Activated T-helper 1 cell treated with Interleukin-2 at 50 U/mL for 16 hours (primary cell): ENCODE measurements at places on chromosomes 12 and 14.

DNA sequence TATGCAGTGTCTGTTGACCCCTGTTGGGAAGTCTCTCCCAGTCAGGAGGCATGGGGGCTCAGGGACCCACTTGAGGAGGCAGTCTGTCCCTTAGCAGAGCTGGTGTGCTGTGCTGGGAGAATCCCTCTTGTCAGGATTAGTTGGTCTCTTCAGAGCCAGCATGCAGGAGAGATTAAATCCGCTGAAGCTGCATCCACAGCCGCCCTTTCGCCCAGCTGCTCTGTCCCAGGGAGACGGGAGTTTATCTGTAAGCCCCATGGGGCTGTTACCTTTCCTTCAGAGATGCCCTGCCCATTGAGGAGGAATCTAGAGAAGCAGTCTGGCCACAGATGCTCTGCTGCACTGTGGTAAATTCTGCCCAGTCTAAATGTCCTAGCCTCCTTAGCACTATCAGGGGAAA, 13.1 kb upstream of the KLRC1 start:
- no peak for DNase-seq

DNA sequence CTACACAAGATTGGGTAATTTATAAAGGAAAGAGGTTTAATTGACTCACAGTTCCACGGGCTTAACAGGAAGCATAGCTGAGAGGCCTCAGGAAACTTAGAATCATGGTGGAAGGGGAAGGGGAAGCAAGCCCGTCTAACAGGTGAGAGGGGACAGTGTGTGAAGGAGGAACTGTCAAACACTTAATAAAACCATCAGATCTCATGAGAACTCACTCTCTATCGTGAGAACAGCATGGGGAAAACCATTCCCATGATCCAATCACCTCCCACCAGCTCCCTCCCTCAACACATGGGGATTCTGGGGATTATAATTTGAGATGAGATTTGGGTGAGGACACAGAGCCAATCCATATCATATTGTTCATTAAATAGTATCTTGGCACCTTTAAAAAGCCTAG, 56.1 kb downstream of the EPS8 start:
- DNase-seq = no peak

DNA sequence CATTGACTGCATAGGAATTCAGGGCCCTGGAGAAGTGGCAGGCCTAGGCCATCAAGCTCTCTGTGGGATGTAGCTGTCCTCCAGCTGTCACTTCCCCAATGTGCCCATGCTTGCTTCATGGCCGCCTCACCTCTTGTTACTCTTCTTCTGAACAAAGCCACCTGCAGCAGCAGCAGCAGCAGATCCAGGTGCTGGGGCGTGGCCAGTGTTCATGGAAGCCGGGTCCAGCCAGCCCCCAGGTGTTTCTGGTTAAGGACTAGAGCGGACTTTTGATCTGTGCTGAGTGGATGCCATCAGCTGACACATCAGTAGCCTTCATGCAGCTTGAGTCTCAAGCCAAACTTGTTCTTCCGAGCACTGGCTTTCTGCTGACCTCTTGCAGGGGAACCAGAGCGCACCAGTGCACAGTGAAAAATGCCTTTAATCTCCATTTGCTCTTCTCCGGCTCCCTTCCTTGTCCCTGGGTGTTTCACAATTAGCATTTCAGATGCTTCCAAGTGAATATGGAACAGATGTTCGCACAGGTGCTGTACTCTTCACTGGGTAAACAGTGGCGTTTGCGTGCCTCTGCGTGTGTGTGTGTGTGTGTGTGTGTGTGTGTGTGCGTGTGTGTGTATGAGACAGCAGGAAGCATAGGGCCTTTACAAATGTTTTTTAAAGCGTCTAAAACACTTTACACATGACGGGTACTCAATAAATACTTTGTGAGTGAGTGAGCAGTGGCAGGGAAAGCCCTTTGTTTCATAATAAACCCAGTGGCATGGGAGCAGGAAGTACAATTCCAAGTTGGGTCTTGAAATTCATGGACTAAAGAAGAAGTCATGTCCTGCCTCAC, 20.1 kb downstream of the TPCN1 start:
- no peak for DNase-seq

- DNase-seq = no peak
Measured at GRCh38 chr12:76445462-76445861, 97.2 kb upstream of the BBS10 start.
